Smooth muscle cell of the pulmonary artery (primary cell): ENCODE measurements at places on chromosomes 7 and 10. TPM values are rescaled to one million over a fixed set of nuclear protein-coding genes. Genes with fewer than 3 reads are reported as not detected.

KIF11 gene
- 3.0 and 8.7 TPM in 2 replicates for total RNA-seq

CAV1 gene
- total RNA-seq = 405 and 784 TPM in 2 replicates

ITIH5 gene
- total RNA-seq = 3.6 and 24.9 TPM in 2 replicates

CCDC3 gene
- total RNA-seq = 23.1 and 64.4 TPM in 2 replicates

TMEM176B gene
- total RNA-seq = not detected in 2 replicates

TUBAL3 gene
- total RNA-seq = not detected in 2 replicates
